Epithelial cell of esophagus (primary cell): ENCODE measurements at places on chromosomes 1 and 21.

DNA sequence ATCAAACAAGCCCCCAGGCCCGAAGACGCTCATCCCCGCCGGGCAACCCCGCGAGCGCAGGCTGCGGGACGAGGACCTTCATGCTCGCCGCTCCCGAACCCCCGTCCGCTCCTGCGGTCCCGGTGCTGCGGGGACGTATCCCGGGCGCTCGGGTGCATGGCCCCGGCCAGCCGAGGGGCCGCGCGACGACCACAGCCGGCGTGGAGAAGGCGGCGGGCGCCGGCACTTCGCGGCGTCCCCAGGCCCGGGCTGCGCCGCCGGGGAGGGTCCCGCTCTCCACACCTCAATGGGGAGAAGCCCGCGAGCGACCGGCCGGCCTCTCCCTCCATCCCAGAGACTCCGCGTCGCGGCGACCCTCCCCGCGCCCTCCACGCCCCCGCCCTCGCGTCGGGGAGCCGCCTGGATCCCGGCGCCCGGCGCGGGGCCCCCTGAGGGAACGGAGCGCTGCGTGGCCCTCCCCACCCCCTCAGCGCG lies 401 bp downstream of the ERRFI1 start:
- DNase-seq = no peak

- no peak for DNase-seq
Measured at GRCh38 chr1:44670751-44671640, 3.3 kb downstream of the TMEM53 start.

DNA sequence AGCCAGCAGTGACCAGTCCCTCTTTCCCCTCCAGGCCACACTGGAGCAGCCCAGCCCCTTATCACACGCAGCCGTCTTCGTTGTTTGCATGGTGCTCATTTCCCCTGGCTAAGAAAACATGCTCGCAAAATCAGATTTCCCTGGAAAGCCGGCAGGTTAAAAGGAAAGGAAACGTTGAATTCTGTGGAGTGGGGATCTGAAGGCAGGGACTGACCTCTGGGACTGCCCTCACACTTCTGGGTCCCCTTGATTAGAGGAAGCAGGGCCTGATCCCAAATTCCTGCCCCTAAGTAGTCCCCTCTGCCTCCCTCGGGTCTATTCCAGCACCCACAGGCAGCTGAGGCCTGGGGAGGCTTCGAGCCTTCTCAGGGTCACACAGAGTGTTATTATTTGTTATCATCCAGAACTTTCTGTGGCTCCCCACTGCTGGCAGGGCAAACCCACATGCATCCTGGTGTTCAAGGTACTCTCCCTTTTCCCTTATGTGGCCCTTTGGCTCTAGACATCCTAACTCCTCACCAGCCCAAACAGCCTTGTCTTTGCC lies 125.2 kb upstream of the ZBTB40 start:
- no peak for DNase-seq

DNA sequence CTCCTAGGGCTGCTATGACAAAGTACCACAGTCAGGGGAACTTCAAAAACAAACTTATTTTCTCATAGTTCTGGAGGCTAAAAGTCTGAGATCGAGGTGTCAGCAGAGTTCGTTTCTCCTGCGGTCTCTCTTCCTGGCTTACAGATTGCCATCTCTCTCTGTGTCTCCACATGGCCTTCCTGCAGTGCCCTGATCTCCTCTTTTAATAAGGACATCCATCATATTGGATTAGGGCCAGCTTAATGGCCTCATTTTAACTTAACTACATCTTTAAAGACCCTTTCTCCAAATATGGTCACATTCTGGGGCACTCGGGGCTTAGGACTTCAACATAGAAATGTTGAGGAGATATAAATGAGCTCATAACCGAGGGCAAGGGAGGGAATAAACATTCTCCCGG lies 12.2 kb downstream of the C1orf74 start:
- peak; percentile 42 for DNase-seq

DNA sequence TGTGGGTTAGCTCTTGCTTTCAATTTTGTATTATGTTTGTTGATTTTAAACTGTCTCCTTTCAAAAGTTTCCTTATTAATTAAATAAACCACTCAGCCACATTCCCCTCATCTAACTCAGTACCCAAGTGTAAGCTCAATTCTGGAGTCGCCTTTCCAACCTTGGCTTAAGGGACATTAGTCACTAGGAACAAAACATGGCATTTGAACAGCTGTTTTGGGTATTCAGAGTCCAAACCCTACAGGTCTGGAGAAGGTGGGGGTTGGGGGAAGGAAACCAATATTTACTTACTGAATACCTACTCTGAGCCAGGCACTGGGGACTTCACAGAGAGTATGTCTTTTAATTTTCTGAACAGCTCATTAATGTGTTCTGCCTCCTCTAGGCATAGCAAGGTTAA lies 117.2 kb upstream of the JUN start:
- DNase-seq = no peak

DNA sequence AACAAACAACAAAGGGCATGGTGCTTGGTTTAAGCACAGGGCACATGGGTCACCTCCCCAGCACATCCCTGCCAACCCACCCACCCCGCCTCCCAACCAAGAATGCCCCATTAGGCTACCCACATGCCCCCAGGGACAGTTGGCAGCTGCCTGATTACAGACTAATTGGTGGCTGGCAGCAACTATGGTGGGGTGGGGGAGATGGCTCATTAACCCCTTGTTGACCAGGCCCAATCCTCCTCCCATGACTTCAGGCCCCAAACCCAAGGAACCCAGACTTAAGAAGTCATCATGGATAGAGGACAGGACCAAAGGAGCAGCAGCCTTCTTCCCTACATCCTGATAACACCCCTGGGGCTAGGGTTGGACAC lies 1.3 kb downstream of the RIMS3 start:
- no peak for DNase-seq

DNA sequence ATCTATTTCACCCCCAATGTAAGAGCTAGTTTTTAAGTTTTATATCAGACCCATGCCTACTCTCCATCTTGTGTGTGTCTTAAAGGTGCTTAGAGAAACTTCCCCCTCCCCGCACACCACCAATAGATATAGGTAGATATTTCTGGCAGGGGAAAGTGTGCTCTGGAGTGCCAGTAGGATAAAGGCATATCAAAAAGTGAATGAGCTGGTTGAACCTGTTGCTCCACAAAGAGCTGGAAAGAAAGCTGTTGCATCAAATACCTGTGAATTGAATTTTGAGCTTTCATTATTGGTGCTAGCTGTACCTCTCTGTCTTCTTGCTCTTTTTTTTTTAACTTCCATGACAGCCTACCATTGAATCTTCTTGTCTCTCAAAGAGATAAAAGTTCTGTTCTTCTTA lies 32.8 kb downstream of the ARID1A start:
- DNase-seq = peak; percentile 59

GRCh38 chr1:228172591-228173527 lies 7.3 kb downstream of the IBA57 start:
- no peak for DNase-seq

DNA sequence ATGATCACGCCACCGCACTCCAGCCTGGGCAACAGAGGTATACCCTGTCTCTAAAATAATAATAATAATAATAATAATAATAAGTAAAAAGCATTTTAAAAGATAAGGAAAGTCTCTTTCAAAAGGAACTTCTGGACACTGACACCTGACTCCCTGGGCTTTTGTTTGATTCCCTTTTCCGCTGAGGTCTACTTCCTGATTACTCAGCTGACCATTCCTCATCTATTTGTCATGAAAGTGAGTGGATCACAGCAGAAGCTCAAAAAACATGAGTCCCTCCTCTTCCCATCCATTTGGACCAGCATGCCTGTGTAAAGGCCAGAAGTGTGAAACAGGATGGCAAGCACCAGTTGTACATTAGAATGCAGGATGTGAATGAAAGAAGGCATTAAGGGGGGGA lies 61.1 kb upstream of the FBXO28 start:
- DNase-seq = peak; percentile 79

- DNase-seq = peak; percentile 8
Measured at GRCh38 chr1:217188280-217189237, 442.3 kb downstream of the GPATCH2 start.

GRCh38 chr1:23614032-23614660 lies 54.8 kb upstream of the ID3 start:
- no peak for DNase-seq

- DNase-seq = no peak
Measured at GRCh38 chr1:60952612-60953111, 129.7 kb upstream of the NFIA start.

DNA sequence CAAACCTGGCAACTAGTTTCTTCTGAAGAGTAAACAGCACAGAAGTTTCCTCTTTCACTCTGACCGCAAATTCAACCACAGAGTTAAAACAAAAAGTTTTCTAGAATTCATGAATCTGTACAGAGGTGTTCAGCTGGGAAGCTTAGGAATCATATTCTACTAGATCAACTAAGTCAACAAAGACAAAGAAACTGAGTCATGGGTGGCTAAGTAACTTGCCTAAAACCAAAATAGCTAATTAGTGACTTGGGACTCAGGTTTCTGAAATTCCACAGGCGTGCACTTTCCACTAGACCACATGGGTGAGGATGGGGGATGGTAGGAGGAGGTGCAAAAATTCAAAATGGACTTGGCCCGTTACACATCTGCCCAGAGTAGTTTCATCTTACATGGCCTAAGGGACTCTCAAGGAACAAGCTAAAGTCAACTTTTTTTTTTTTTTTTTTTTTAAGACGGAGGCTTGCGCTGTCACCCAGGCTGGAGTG lies 25.8 kb downstream of the PTPN14 start:
- DNase-seq = peak; percentile 78

- no peak for DNase-seq
Measured at GRCh38 chr1:162353078-162353477, 23.6 kb downstream of the SPATA46 start.

DNA sequence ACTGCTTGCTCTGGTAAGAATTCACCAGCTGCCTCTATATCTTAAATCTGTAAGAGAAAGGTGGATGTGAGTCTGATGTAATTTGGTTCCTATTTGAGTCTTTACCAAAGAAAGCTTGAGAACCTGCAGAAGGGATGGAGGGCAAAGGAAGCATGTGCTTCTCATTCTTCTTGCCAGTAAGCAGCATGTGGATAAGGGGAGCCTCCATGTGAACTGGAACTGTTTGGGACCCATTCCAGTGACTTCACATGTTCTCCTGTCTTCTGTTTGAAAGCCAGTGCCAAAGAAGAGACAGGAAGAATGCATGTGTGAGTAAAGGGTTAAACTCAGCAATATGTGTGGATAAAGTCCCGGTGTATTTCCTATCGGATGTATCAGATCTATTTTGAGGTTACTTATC lies 119.6 kb upstream of the ADGRL2 start:
- no peak for DNase-seq

- no peak for DNase-seq
Measured at GRCh38 chr1:53197291-53198200, 922 bp downstream of the CPT2 start.

- DNase-seq = no peak
Measured at GRCh38 chr1:77222496-77222895, 3.3 kb upstream of the PIGK start.

- no peak for DNase-seq
Measured at GRCh38 chr21:25862112-25862511, 127.3 kb downstream of the GABPA start.

DNA sequence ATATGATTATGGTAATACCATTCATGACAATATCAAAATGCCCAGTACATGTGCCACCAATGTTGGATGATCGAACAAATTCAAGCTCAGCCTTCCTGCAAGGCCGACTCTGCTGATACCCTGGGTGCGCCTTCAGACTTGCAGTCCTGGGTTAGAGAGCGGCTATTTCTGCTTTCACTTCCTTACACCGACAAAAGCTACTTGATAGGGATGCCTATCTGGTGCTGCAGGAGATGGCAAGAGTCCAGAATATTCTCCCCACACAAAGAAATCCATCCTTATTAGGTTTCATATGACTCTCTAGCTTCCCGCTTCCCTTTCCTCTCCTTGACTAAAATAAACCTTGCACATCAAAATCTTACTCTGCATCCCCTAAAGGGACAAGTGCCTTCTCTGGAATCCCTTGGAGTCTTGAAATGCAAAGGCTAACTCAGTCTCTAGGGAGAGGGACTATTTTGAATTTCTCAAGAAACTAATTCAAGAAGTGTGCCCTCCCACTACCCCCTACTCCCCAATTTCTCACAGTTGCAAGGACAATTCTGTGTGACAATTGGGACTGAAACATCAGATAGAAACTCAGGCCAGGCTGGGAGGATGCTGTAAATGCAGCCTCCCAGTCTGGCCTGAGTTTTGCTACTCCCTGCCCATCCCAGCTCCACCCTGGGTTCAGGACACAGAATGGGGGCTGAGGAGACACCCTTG lies 103.1 kb upstream of the USP24 start:
- no peak for DNase-seq

- no peak for DNase-seq
Measured at GRCh38 chr1:51100264-51100880, 1.7 kb upstream of the C1orf185 start.

GRCh38 chr21:28776251-28776650 lies 216.4 kb downstream of the LTN1 start:
- no peak for DNase-seq

DNA sequence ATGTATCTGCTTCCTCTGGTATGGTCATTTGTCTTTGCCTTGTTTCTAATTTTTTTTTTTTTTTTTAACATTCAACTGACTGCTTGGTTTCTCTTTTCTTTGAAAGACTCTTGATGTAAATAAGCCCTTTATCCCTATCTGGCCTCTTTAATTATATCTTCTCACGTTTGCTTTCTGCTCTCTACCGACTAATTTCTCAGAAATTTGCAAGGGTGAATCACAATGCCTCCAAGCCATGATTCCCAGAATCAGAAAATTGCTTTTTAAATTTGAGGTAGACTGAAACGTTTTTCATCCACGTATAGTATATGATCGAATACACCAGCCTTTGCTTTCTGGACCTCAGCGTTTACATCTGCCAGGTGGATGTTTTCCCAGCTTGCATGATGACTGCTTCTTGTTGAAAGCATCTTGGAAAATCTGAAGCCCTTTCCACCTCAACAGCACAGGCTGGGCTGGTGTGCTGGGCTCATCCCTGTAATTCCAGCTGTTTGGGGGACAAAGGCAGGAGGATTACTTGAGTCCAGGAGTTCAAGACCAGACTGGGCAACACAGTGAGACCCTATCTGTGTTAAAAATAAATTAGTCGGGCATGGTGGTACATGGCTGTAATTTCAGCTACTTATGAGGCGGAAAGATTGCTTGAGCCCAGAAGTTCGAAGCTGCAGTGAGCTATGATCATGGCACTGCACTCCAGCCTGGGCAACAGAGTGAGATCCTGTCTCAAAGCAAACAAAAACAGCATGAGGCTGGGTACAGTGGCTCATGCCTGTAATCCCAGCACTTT lies 35.0 kb upstream of the GPR137B start:
- peak; percentile 31 for DNase-seq

DNA sequence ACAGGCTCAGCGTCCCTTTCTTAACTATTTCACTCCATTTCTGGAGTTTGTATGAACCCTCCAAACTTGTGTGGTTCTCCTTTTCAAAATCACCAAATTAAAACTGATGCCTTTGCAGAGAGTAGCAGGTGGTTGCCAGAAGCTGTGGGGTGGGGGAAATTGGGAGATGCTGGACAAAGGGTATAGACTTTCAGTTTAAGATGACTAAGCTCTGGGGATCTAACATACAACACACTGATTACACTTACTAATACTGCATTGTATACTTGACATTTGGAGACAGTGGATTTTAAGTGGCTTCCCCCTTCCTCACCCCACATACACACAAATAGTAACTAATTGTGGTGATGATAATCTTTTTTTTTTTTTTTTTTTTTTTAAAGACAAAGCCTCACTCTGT lies 11.1 kb upstream of the SCYL3 start:
- DNase-seq = no peak

GRCh38 chr1:200684015-200684414 lies 14.3 kb upstream of the DDX59 start:
- peak; percentile 98 for DNase-seq

- no peak for DNase-seq
Measured at GRCh38 chr1:22461678-22462527, 10.3 kb downstream of the ZBTB40 start.
